NT2/D1 (cell line): ENCODE measurements at places on chromosomes 2 and 18.

DNA sequence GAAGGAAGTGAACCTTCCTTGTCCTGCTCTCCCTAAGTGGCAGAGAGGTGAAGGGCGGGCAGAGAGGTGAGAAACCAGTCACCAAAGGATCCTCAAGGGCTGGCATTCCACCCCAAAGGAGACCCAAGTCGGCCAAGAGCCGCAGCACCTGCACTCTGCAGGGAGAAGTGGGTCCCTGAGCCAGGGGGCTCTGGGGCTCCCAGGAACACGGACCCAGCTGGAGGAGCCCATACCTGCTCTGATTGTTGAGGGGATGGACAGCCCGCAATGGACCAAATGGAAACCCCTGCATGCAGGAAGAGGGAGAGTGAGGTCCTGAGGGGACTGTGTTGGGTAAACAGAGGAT, 233.3 kb downstream of the ATAD2B start:
- DNase-seq: no peak

GRCh38 chr18:907115-907884, 2.6 kb downstream of the ADCYAP1 start:
- DNase-seq: no peak

DNA sequence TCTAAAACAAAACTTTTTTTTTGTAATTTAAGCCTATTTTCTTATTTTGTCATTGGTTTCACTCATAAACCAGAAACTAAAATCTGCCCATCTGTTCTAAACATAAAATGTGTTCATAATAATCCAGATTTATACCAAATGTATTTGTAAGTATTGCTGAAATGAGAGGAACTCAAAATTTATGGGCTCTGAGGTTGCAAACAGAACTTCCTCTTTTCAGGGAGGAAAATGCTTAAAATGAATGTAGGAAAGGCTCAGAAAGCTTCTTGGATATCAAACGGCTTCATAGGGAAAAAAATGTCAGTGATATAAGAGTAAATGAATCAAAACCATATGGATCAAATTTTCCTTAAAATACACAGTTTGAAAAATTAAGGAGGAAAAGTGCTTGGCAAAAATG, 83.9 kb downstream of the PAX3 start:
- no peak for DNase-seq

DNA sequence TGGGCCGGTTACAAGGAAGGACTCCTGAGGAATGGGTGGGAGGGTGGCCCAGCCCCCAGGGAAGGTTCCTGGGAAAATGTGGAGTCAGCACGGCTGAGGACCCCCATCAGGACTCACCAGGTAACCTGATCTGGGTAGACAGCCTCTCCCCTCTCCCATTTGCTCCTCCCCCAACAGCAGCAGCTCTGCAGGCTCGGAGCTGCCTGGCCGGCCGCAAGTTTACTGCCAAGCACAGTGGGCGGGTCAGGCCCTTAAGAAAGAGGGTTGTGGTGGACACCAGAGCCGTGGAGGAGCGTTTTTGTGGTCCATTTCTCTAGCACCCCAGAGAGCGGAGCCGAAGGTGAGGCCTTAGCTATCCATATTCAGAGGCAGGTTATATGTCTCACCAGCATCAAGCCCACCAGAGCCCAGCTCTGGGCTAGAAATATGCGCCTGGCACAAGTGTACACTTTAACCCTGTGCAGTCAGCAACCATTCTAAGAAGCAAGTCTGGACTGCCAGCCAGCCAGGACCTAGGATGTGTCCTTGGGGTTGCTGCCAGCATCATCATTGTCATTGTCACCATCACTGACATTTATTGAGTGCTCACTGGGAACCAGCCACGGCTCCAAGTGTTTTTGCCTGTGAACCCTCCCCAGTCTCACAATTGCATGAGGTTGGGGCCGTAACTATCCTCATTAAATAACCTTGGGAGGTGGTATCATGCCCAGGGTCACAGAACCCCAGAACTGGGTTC, 190.1 kb downstream of the KLHL29 start:
- no peak for DNase-seq

DNA sequence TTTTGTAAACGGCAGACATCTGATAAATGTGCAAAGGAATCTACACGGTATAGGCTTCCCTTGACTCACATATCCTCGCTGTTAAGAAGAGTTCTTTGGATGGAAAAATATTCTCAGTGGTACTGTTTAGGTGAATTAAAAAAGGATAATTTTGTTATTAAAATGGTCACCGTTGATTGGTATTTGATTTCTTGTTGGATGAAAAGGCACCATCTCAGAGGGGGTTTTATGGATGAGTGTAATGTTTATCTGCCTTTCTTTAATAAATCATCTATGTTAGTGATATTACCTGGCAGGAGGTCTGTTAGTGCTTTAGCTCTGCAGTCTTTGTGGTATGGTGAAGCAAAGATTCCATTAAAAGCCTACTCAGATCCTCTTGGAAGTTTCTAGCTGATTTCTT, 92.3 kb downstream of the MGAT5 start:
- no peak for DNase-seq

DNA sequence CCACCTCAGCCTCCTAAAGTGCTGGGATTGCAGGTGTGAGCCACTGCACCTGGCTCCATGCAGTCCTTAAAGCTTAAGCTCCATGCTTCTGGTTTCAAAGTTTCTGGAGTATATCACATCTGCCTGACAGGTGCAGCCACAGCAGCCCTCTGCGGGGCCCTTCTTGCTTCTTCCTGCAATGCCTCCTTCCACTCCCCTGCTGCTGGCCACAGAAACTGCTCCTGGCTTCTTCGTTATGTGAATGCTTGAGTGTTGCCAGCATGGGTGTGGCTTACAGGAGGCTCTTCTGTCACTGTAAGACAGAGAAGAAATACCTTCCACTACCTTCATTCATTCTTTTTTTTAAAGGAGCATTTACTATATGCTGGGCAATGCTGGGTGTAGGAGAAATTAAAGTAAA, 10.1 kb upstream of the CCBE1 start:
- no peak for DNase-seq

DNA sequence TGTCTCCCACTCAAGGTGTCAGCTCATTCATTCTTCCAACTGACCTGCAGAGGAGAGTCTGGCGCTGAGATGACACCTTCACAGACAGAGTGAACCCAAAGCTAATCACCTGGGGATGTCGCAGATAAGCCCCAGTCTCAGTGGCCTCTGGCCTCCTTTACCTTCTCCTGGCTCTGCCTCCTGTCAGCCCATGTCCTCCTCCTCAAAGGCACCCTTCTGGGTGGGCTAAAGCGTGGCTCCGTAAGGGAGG, 194.1 kb downstream of the MIB1 start:
- DNase-seq: no peak

- no peak for DNase-seq
Measured at GRCh38 chr2:235813398-235813797, 319.6 kb downstream of the AGAP1 start.

- DNase-seq: no peak
Measured at GRCh38 chr18:6885006-6885481, 155.5 kb downstream of the ARHGAP28 start.
